ENCODE measurements at places on chromosomes 4 and X. TPM values are rescaled to one million over a fixed set of nuclear protein-coding genes. Genes with fewer than 3 reads are reported as not detected.

GEMIN8 gene
- total RNA-seq, result 12.6 TPM

RHOXF2B gene
- not detected for total RNA-seq

LANCL3 gene
- total RNA-seq, result 0.93 TPM

CFP gene
- 0.14 TPM for total RNA-seq

CXCL11 gene
- total RNA-seq, result 1.1 TPM

SLC10A6 gene
- total RNA-seq, result 0.40 TPM

POF1B gene
- 0.43 TPM for total RNA-seq

FAM47C gene
- not detected for total RNA-seq

KLHL4 gene
- total RNA-seq, result 33.7 TPM

PLRG1 gene
- 99.6 TPM for total RNA-seq

GAGE13 gene
- total RNA-seq, result not detected

CFAP47 gene
- 0.13 TPM for total RNA-seq

ARMCX1 gene
- total RNA-seq, result 27.8 TPM

APOO gene
- 12.2 TPM for total RNA-seq

HMX1 gene
- not detected for total RNA-seq

RS1 gene
- total RNA-seq, result not detected

MAP3K15 gene
- total RNA-seq, result 0.13 TPM

RHOXF2 gene
- total RNA-seq, result not detected

PCDH7 gene
- total RNA-seq, result 39.3 TPM

HPSE gene
- total RNA-seq, result 16.2 TPM

PASD1 gene
- not detected for total RNA-seq

TMPRSS11B gene
- total RNA-seq, result not detected

MYOZ2 gene
- 0.13 TPM for total RNA-seq

IQCM gene
- not detected for total RNA-seq

SPANXC gene
- total RNA-seq, result not detected

IL15 gene
- total RNA-seq, result 1.9 TPM

TCEAL9 gene
- 133 TPM for total RNA-seq

TTC29 gene
- not detected for total RNA-seq

CT45A2 gene
- not detected for total RNA-seq

ASB9 gene
- 17.4 TPM for total RNA-seq

SHROOM3 gene
- 10.2 TPM for total RNA-seq

SMIM10 gene
- total RNA-seq, result 2.0 TPM

All from thoracic aorta endothelial cell (primary cell).